ENCODE measurements at places on chromosomes 5 and 9.

- no peak for DNase-seq
Measured at GRCh38 chr5:60886158-60886557, 42.1 kb upstream of the ELOVL7 start.

GRCh38 chr5:91126448-91126847 is 256.7 kb downstream of the ARRDC3 start:
- DNase-seq, result no peak

DNA sequence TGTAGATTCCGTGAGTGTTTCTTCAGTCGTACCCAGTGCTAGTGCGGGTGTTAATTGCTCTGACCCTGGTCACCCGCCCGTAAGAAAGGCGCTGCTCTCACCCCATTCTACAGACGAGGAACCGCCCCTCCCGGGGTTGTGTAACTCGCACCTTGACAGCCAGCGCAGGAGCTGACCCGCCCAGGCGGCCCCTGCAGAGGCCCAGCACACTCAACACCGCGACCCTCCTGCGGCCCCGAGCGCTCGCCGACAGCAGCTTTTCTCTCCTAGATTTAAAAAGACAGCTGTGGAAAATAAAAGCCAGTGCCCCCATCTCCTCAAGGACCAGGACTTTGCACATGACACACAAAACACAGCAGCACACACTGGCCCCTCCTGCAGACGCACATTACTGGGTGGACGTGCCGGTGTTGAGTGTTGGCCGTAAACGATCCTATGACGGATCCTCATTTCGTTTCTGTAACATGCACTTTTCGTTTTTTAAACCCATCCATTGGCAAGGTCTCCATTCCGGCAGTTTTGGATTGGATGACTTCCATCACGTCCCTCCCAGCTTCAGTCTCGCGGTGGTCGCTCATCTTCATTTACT is 22.9 kb downstream of the OR2V2 start:
- DNase-seq, result no peak

DNA sequence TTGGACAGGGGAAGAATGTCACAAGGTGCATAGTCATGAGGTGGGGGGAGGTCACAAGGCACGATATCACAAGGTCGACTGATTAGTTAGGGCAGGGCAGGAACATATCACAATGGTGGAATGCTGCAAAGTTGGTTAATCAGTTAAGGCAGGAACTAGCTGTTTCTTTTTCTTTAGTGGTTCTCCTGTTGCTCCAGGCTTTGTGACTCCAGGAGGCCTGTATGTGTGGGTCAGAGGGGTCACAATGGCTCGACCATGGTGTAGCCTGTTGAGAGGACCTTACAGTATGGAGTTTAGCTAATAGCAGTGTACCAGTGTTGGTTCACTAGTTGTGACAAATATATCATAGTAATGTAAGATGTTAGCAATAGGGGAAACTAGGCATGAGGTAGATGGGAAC is 12.4 kb upstream of the FSD1L start:
- DNase-seq, result no peak

GRCh38 chr5:134370311-134370870 is 978 bp upstream of the UBE2B start:
- DNase-seq, result no peak

DNA sequence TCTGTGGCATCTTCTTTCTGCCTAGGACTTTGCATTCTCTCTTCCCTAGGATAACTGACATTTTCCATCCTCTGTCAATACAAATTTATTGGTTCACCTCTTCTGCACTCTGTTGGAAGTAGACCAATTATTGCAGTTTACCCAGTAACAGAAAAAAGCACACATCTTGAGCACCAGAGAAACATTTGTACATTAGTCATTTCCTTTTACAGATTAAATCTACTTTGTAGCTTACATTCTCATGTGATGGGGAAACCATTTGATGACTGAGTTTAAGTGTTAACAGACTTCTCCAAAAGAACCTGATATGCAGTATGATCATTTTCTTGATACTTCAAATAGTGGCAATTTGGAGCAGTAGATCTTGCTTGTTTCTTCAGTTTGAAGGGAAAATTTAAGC is 1098.8 kb downstream of the DTWD2 start:
- DNase-seq, result no peak

GRCh38 chr5:132470010-132470392 is 20.6 kb downstream of the IRF1 start:
- no peak for DNase-seq

GRCh38 chr5:139164020-139164419 is 34.1 kb downstream of the SIL1 start:
- DNase-seq, result no peak

GRCh38 chr5:89280103-89281037 is 397.4 kb upstream of the MEF2C start:
- no peak for DNase-seq

DNA sequence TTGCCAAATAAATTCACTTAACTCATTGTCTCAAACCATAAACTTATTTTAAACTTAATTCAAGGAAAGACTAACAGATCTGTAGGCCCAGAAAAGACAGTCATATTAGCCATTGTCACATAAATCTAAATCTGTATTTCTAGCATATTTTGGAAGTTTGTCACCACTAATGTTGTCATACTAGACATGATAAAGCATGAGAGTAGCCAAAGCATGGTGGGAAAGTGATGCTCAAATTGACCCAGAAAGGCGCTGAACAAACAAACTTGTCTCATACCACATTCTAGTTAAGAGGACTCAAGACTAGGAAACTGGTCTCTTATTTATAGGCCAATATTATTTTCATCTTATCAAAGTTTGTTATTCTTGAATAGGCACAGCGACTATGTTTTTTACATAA is 99.4 kb downstream of the VCAN start:
- DNase-seq, result no peak

DNA sequence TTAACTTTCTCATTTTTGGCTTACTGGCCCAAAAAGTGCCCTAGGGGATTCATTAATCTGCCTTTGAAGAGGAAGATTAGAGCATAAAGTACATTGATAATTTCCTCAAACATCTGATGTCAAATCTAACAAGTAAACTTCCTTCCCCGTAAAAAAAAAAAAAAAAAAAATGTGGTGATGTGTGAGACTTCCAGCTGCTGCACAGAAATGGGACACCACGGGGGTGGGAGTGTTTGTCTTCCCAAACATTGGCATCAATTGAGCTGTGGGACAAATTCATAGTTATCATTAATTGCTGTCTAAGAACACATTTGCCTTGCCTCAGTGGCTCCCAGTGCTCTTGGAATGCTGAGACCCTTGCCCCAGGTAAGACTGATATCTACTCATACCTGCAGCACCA is 149.6 kb downstream of the ADAMTS12 start:
- DNase-seq, result no peak

- peak; percentile 33 for DNase-seq
Measured at GRCh38 chr9:101449071-101449721, 13.6 kb upstream of the ALDOB start.

DNA sequence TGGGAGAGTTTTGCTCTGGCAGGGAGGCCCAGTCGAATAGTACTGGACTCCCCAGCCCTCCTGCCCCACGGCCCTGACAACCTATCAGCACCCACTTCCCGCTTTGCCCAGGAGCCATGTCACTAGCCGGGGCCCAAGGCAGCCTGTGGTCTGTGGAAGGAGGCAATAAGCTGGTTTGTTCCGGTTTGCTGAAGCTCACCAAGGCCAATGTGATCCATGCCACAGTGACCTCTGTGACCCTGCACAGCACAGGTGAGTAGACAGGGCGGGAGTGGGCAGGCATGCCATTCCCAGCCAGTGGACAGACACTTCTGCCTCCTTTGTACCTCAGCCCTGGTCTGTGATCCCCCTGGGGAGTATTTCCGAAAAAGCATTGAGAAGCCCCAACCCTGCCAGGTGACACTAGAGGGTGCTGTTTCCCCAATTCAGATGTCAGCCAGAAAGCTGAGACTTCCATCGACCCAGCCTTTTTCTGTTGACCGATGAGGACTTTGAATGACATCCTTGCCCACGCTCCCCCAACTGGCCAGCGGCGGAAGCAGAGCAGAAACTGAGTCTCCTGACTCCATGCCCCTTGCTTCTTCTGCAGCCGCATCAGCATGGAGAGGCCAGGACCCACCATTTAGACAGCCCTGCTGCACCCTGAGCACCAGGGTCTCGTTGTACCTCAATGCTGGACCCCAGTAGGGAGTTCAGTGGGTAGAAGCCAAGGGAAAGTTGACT is 9.6 kb downstream of the PCYOX1L start:
- DNase-seq, result peak; percentile 27

DNA sequence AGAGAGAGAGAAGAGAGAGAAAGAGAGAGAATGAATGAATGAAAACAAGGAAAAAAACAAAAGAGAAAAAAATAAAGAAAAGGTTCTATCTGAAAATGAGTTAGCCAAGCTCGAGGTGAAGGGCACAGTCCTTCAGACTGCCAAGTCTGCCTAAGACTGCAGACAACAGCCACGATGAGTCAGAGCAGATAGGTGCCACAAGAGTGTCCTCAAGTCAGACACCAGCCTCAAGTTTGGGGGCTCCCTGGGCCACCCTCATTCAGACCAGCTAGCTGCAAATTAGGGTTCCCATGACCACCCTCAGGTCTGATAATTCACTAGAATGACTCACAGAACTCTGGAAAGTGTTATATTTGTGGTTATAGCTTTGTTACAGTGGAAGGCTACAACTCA is 13.9 kb upstream of the HABP4 start:
- no peak for DNase-seq

- no peak for DNase-seq
Measured at GRCh38 chr9:132788378-132788777, 89.7 kb downstream of the AK8 start.

GRCh38 chr5:157520911-157521703 is 54.5 kb downstream of the ADAM19 start:
- DNase-seq, result no peak

DNA sequence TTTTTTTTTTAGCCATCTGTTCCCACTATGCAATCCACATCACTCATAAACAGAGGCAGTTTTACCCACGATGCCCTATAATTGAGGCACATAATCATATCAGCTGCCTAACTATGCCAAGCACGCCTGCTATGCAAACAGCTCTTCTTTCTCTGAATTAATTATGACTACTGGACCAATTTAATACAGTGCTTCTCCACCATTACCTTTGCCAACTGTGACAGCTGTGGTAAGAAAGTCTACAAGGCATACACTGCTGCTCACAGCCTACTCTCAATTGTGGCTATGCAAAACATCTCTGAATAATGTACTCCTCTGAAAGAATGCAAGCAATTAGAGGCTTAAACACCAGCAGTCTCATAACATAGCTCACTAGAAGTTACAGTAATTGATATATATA is 97.1 kb downstream of the DTWD2 start:
- DNase-seq, result no peak

All from stimulated activated CD4-positive, alpha-beta T cell treated with anti-CD3 and anti-CD28 coated beads, Interleukin-1b, Interleukin-23, amount 100 ng/mL, for 4 hours (primary cell).